ENCODE measurements at places on chromosomes 16 and 17. TPM values are rescaled to one million over a fixed set of nuclear protein-coding genes. Genes with fewer than 3 reads are reported as not detected.

The SLC35G3 gene
- total RNA-seq: not detected

The PLLP gene
- total RNA-seq: 0.15 TPM

The PMFBP1 gene
- total RNA-seq: 0.17 TPM

The KCNH6 gene
- total RNA-seq: not detected

The OGFOD3 gene
- 30.4 TPM for total RNA-seq

The CBFA2T3 gene
- not detected for total RNA-seq

The KCNJ18 gene
- not detected for total RNA-seq

The CHP2 gene
- total RNA-seq: not detected

The FAM234A gene
- 86.8 TPM for total RNA-seq

The VWA3A gene
- total RNA-seq: not detected

The C16orf89 gene
- 0.17 TPM for total RNA-seq

The ITPRIPL2 gene
- total RNA-seq: 14.4 TPM
